ENCODE measurements at places on chromosomes 4 and X.

DNA sequence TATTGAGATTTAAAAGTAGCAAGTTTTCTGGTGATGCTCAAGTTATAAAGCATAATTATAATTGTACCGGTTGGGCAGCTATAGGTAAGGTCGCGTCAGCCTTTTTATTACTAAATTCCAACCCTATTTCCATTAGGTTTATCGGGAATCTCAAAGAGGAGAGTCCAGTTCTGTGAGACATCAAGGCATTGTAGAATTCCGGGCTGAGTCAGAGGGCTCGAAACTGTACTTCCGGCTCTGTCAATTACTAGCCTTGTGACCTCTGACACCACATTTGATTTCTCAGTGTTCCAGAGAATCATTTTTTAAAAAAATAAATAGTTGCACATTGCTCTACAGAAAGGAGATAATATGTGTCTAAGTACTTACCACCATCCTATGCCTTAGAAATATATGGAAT is 4.3 kb downstream of the IL1RAPL1 start:
- no peak for DNase-seq

- no peak for DNase-seq
Observed at GRCh38 chr4:44700427-44700826, 22.2 kb downstream of the GUF1 start.

GRCh38 chr4:20381005-20381404 is 129.3 kb downstream of the SLIT2 start:
- no peak for DNase-seq

GRCh38 chrX:154490021-154490413 is 412 bp downstream of the SLC10A3 start:
- DNase-seq = no peak

DNA sequence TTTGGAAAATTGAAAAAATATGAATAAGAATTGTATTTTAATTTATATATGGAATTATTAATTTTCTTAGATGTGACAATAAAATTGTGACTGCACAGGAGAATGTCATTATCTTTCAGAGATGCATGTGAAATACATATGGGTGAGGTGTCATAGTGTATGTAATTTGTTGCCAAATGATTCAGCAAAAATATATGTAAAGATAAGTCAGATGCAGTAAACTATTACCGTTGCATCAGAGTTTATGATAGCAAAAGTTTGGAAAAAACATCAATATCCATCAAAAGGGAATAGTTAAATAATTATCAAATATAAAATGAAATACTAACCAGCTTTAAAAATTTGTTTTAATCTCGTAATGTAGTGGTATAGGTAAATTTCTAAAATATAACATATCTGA is 10.4 kb upstream of the SLC7A11 start:
- no peak for DNase-seq

GRCh38 chrX:154019633-154020528 is at the start of gene IRAK1:
Gene IRAK1, minus strand, starts transcription at chrX:154019902. Its CDS starts 90 bp downstream, at chrX:154019812.
- peak; percentile 83 for DNase-seq

DNA sequence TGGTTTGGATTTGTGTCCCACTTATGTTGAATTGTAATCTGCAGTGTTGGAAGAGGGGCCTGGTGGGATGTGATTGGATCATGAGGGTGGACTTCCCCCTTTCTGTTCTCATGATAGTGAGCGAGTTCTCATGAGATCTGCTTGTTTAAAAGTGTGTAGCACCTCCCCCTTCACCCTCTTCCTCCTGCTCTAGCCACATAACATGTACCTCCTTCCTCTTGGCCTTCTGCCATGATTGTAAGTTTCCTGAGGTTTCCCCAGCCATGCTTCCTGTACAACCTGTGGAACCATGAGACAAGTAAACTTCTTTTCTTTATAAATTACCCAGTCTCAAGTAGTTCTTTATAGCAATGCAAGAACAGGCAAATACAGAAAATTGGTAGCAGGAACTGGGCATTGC is 138.7 kb downstream of the INPP4B start:
- DNase-seq = no peak

- no peak for DNase-seq
Observed at GRCh38 chr4:152451496-152451895, 84.4 kb downstream of the FBXW7 start.

DNA sequence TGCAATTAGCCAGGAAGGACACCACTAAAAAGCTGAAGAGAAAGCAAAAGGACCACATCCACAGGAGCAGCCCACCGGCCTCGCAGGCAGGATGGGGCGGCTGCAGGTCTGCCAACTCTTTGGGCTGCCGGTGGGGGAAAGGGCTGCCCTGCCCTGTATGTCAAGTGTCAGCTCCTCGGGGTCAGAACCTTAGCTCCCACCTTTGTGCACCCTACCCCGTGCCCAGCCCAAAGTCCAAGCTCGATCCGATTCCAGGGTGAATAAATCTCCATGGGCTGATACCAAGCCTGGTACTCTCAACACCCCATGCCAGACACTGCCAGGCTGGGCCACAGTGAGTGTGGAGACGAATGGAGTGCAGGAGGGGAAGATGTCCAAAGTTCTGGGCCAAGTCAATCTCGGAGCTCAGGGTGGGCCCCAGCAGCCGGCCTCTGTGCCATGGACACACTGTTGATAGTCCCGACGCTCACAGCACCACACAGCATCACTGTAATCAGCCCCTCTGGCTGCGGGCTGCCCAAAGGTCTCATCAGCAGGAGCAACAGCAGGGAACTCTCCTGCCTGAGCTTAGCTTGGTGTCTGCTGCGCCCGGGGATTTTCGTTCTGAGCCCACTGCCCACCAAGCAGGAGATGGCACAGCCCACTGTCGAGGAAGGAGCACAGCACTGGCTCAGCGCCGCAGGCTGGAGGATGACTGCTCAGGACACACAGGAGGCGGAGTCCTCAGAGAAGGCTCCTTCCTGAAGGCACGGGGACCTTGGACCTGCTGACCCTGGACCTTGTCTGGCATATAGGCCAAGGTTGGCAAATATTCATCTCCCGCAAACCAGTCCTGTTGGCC is 84.4 kb downstream of the JAKMIP1 start:
- DNase-seq = no peak

DNA sequence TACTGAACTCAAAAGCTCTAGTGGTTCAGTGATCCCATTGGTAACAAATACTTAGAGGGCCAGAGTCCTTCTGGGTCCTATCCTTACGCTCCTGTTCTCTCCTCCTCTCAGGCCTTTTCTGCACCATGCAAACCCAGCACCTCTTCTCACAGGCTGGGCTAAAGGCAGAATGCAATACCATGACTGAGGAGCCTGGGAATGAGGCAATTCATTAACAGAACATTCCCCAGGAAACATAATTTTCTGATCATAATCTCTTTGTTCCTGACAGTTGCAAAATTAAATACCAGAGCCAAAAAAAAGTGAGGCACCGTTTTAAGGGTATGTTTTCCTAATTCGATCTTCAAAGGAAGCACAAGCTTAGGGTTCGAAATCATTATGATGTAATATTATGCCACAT is 9.0 kb downstream of the SORBS2 start:
- no peak for DNase-seq

DNA sequence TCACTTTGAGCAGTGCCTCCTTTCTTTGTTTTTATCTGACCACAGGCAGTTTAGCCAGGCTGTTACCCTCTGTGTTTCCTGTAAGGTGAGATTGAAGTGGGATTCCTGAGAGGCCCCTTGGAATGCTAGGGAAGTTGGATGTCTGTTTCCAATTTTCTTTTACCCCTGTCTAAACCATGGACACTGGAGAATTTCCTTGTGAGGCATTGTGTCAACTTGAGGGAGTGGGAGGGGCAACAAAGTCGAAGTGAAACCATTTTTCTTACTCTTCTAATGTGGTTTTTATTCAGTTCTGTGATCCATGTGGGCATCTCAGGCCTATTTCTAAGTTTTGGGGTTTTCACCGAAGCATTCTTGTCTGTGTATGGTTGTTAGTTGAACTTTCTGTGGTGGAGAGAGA is 296.1 kb upstream of the UGT8 start:
- DNase-seq = no peak

DNA sequence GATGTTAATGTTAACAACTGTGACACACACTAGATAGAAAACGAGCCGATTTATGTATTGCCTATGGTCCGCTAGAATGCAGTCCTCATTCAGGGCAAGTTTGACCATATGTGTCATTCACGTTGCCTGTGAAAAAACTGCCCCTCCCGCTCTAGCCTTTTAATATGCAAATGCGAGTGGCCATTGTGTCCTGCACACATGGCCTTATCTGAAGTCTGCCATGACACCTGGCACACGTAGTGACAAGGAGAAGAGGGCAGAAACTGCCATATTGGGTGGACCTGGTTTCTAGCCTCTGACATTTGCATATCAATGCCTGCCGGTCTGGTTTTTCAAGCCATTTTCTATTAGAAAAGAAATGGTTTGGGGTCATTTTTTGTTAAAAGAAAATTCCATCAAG is 303.3 kb upstream of the TECRL start:
- DNase-seq = no peak

DNA sequence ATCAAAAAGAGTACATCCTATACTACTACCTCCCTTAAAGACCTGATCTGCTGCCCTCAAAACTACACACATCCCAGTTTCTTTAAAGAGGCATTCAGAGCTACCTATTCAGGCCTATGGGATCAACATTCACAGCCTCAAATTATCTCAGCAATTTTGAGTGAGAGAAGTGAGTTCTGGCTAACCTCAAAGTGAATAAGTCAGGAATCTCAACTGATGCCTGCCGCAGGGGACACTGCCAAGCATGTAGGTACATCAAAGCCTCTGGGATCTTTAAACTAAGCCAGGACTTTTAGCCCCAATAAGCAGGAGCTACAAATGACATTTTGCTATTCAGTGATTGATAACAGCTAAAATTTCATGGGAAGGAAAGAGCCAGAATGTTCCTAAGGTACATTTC is 11.6 kb downstream of the GRPR start:
- DNase-seq = no peak

DNA sequence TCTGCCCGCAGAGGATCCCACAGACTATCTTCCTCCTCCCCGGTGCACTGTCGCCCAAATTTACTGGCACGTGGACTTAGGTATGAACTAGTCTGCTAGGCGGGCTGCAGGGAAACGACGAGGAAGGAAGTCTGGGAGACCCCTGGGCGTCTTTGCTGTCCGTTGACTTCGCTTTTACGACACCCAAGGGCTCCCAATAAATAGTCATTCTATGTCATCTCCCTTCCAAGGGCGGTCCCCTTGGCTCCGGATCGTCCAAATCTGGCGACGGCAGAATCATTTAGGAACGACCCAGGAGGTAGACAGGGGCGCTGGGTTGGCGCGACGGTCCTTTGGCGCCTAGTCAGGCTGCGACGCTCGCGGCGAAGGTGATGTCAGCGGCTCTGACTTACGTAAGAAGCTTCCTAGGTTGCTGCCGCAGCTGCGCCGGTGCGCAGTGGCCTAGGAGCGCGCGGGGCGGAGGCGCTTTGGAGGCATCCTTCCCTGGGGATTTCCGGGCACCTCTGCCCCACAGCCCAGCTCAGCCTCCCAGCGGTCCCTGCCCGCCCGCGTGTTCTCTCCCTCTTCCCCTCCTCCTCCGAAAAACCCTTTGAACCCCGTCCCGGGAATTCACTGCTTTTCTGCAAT is 2.2 kb downstream of the NHS start:
- DNase-seq = peak; percentile 6

DNA sequence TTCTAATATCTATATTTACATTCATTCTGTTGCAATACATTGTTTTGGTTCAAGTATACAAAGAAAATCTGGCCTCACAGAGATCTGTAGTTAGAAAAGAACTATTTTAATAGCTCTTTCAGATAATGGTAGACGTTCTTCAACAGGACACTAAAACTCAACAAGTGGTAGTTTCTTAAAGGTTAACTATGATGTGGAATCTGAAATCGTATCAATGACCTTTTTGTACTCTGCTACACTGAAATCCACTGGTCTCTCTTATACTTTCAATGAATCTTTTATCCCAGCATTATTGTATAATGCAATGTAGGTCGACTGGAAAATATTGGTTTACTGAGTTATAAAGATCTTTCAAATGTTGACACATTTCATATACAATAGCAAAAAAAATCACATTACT is 12.7 kb downstream of the TMEM185A start:
- DNase-seq = no peak

DNA sequence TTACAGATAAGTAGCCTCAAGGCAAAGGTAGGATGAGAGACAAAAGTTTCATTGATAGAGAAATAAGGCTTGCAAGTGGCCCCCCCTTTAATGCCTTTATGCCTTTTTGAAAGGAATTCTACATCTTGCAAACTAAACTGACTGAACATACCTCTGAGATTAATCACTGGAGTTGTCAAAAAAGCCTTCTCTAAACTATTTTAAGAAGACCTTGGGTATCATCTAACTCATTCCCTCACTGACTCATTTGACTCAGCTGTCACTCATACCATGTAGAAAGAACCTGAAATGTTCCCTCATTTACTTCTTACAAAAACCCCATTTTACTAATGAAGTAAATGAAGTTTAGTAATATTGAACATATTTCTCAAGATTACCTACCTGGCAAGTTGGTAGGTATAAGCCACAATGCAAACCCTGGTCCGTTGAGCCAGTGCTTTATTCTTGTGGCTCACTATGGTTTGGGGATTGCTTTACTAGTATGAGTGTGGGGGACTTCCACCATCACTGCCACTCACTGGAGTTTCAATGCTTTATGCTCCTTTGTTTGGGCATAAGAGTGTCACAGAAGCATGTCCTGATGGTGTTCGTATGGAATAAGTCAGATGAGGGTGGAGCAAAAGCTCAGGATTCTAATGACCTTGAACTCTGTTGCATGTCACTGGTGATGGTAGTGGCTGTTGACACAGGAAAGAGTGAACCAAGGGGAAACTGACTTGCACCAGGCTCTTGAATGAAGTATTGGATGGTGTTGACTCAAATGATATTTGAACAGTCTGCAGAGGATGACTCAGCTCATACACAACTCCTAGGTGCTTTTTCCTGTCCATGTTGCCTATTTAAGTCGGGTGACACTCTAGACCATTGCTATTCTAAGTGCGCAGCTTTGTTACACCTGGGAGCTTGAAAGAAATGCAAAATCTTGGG is 305.5 kb upstream of the EMCN start:
- no peak for DNase-seq

All from suppressor macrophage treated with lipopolysaccharide for 4 hours (primary cell).